Lower leg skin (tissue), 4 donors: ENCODE measurements at places on chromosomes 6 and 20.

GRCh38 chr6:29517245-29517644 is 29.5 kb upstream of the MAS1L start:
- DNase-seq = no peak

DNA sequence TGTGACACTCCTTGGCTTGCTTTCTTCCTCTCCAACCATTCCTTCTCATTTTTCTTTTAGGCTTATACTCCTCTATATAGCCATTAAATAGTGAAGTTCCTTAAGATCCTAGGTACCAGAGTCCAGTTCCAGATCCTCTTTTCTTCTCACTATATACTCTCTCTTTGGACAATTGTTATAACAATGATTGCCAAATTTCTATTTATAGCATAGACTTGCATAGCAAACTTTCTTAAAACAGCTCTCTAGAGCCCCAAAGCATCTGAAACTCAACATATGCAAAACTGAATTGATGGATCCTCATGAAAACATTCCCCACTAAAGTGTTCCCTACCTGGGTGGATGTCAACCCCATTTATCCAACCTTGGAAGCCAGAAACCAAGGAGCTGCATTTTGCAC is 13.4 kb downstream of the PHIP start:
- no peak for DNase-seq

GRCh38 chr6:138105880-138106664 is 1.1 kb downstream of the PERP start:
- no peak for DNase-seq

DNA sequence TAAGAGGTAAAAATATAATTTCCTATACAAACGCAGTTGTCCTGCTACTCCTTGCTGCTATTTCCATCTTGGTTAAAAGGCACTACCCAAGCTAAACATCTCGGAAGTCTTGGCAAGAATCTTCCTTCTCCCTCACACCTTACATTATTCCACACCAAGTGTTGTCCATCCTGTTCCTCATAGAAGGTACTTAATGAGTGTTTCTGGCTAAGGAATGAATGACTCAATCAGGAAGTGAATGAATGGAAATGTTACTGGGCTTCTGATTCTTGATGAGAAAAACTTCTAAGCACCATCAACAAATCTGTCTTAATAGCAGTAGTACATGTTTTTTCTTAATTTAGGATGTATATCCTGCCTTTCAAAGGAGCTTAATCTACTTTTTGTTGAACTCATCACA is 40.6 kb upstream of the RSPO3 start:
- DNase-seq = no peak

- peak; percentile 95 for DNase-seq
Measured at GRCh38 chr20:51562332-51563173, 20.0 kb upstream of the NFATC2 start.

- DNase-seq = no peak
Measured at GRCh38 chr6:112899541-112899940, 552.4 kb downstream of the RFPL4B start.

GRCh38 chr6:29589423-29590048 is 4.6 kb downstream of the OR2H2 start:
- DNase-seq = no peak

GRCh38 chr6:165841153-165841558 is 178.1 kb upstream of the PDE10A start:
- DNase-seq = no peak

GRCh38 chr6:21256197-21256596 is 337.4 kb upstream of the SOX4 start:
- no peak for DNase-seq

DNA sequence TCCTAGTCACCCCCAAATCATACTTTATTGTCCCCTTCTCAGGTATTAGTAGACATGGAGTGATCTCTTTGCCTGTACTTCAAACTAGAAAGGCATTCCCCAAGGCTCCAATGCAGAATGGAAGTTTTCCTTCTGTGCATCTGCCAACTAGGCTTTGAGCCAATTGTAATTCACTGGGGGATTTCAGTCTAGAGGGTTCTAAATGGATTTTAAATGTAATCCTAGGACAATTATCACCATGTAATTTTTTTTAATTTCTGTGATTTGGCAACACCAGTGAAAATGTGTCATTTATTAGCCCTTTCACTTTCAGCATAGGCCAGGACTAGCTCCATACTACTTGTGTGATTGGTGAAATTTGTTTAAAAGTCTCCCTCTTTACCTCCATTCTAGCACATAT is 557.6 kb upstream of the MARCKS start:
- DNase-seq = no peak

GRCh38 chr20:59223182-59223601 is 59.6 kb downstream of the ZNF831 start:
- DNase-seq = no peak

- DNase-seq = no peak
Measured at GRCh38 chr6:34172961-34173775, 27.3 kb upstream of the GRM4 start.

- no peak for DNase-seq
Measured at GRCh38 chr6:70604254-70604653, 37.5 kb downstream of the SDHAF4 start.

DNA sequence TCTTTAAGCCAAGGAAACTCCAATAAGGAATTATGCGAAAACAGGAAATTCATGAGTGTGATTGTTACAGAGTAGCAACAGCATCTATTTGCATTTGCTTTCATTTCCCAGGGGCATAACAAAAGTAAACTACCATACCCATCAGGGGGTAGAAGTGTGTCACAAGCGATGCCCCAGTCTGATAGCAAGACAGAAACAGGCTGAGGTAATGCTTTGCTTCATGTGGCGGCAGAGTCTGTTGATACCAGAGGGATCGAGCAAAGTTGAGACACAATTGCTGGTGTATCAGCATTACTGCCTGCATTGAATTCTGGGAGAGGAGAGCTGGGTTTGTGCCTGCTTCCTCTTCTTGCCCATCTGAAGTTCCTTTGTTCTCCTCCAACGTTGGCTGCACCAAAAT is 51.2 kb upstream of the LYRM2 start:
- DNase-seq = no peak

- no peak for DNase-seq
Measured at GRCh38 chr6:105911106-105911629, 175.0 kb upstream of the PRDM1 start.

DNA sequence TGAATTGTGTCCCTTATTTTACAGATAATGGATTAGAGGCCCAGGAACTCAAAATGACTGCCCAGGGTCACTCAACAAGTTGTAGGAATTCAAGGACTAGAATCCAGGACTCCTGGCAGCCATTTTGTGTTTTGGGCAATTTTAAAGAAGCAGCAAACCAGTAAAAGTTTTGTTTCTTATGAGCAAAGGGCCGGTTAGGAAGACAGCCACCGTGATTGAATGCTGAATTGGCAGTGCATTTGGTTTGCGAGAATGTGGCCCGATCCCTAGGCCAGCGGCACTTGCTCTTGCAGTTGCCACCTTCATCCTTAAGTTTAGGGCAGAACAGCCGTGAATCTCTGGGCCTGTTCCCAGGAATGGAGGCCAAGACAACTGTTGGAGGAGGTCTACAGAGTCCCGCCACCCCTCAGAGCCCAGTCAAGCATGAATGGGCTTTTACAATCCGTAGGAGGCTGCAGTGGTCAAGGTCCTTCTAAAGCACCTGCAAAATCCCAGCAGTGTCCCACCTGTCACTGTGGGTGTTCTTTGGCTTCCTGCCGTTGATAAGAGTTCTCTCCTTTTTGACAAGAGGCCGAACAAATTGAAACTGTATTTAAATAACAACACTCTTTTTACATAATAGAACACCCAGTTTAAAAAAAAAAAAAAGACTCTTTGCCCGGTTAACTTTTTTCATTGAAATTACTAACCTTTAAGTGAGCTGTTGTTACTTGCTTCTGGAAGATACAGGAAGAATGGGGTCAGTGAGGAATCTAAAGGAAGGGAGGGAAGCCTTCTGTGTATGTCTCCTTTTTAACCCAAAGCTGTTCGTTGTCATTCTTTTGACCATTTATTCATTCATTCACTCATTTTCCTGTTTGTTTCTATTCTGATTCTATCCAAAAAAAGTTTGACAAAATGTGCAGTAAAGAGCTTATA is 68.7 kb downstream of the PHACTR2 start:
- no peak for DNase-seq

GRCh38 chr20:57400231-57400701 is 9.1 kb downstream of the RBM38 start:
- DNase-seq = no peak

DNA sequence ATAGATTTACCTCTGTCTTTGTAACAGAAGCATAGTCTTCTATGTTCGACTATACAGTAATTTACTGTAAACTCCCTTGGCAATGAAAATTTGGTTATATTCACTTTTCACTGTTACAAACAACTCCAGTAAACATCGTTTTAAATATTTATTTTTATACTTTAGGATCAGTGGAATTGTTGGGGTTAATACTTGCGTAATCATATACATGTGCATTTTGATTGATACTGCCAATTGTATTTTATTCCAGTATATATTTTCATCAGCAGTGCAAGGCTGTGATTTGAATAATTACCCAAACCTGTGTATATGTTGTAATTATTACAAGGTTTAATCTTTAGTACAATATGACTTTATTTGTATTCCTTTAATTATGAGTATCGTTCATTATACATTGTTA is 255.7 kb downstream of the ARID1B start:
- no peak for DNase-seq

- DNase-seq = peak; percentile 77
Measured at GRCh38 chr6:167103041-167103891, 19.6 kb upstream of the CCR6 start.

DNA sequence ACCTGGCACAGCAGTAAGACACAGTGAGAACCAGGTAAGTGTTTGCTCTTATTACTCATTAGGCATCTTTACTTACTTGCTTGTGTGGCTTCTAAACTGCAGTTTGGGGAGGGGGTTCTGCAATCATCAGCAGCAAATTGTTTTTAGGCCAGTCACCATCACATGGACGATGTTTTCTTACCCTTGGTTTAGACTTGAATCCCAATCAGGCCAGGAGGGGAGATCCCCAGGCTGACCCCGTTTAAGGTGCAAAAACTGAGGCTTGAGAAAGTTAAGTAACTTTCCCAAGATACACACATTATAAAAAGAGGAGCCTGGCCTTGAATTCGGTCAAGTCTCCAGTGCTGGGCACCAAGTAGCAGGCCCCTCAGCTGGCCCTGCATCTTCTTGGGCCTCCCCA is 51.8 kb upstream of the SLC32A1 start:
- DNase-seq = no peak

- no peak for DNase-seq
Measured at GRCh38 chr20:13739731-13740649, 44.7 kb downstream of the ESF1 start.

DNA sequence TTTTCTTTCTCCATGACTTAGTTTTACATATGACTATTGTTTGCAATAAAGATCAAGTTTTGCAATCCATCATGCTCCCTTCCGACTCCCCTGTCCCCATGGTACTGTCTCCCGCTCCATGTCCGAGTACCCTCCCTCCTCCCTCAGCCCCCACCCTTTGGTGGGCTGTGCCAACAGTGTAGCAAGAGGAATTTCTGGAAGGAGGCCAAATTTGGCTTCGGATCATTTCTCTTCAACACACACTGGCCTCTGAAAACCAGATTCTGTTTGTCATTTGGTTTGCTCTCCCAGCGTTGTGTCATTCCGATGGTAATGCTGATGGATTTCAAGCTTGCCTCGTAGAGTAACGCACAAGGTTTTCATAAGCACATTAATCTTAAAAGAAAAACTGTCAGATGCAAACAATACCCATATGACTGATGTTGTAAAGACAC is 22.9 kb upstream of the PAX1 start:
- DNase-seq = peak; percentile 43

GRCh38 chr6:34237722-34238584 is 1.3 kb downstream of the HMGA1 start:
- DNase-seq = peak; percentile 88

GRCh38 chr6:133606852-133607251 is 282.1 kb upstream of the TCF21 start:
- DNase-seq = no peak

GRCh38 chr6:105803442-105803841 is 282.7 kb upstream of the PRDM1 start:
- DNase-seq = no peak

DNA sequence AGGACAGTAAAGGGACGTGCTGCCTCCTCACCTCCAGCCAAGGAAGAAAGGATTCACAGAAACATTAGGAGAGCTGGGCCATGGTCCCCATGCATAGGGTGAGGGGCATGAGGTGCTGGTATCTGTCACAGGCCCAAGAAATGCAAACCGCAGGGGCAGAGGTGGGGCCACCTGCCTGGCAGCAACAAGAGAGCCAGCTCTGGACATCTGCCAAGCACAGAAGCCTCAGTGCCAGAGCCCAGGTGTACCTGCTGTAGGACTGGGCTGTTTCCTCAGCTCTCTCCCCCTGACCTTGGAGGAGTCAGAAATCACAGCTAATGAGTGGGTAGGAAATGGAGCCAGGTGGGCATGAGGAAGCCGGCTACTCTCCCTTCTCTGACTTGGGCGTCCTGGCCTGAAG is 45.3 kb downstream of the SLC2A12 start:
- DNase-seq = no peak

- no peak for DNase-seq
Measured at GRCh38 chr6:169326067-169326799, 72.6 kb upstream of the THBS2 start.

- DNase-seq = no peak
Measured at GRCh38 chr6:27532820-27533538, 60.1 kb upstream of the ZNF184 start.

DNA sequence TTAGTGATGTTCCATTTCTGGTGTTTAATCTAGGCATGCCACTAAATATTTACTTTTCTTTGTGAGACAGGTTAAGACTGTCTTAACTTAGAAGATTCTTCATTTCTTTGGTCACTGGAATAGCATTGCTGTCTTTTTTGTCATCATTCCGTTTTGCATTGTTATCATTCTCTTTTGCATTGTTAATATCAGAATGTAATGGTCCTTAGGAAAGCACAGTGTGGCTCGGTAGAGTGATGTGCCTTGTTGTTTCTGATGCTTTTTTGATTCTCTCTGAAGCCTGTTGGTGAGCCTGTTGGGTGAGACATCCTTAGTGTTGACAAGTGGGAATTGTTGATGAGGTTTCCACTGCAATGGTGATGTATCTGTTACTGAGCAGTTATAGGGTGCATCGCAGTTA is 23.2 kb downstream of the PLCB4 start:
- DNase-seq = no peak

DNA sequence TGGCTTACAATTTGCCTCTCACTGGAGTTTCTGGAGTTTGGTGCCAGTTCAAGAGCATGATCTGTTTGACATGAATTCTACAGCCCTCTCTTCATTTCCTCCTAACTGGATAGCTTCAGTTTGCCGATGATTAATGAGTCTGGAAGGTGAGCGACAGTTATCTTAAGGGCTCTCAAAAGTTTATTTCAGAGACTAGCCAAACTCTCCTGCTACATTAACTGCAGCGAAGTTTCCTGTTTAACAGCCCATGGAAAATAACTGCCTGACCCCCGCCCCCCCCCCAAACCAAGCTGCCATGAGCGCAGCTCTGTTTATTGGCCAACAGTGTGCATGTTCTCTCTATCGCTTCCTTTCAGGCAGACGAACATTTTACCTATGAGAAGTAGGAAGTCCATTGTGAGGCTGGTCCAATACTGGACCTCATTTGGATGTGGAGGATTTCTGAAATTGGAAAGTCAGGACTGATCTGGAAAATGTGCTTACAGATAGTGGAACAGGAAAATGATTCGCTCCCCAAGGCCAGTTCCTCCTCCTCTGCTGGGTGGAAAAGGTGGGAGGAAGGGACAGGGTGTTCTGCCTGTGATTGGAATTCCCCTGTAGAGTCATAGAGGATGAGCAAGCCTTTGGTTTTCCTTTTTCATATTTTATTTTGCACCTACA is 522.2 kb upstream of the JAG1 start:
- no peak for DNase-seq
